ENCODE measurements at places on chromosomes 1 and 21.
A peak's percentile ranks its signal among the peaks of the same experiment; 100 is the strongest.

- H3K27ac ChIP-seq = no peak overlapping the region
- peak; percentile 25 for ATAC-seq
- H3K4me1 ChIP-seq = peaks cover 57% of the 10 kb centered on the region
Measured at GRCh38 chr1:92484472-92485380, 2.0 kb downstream of the GFI1 start.

DNA sequence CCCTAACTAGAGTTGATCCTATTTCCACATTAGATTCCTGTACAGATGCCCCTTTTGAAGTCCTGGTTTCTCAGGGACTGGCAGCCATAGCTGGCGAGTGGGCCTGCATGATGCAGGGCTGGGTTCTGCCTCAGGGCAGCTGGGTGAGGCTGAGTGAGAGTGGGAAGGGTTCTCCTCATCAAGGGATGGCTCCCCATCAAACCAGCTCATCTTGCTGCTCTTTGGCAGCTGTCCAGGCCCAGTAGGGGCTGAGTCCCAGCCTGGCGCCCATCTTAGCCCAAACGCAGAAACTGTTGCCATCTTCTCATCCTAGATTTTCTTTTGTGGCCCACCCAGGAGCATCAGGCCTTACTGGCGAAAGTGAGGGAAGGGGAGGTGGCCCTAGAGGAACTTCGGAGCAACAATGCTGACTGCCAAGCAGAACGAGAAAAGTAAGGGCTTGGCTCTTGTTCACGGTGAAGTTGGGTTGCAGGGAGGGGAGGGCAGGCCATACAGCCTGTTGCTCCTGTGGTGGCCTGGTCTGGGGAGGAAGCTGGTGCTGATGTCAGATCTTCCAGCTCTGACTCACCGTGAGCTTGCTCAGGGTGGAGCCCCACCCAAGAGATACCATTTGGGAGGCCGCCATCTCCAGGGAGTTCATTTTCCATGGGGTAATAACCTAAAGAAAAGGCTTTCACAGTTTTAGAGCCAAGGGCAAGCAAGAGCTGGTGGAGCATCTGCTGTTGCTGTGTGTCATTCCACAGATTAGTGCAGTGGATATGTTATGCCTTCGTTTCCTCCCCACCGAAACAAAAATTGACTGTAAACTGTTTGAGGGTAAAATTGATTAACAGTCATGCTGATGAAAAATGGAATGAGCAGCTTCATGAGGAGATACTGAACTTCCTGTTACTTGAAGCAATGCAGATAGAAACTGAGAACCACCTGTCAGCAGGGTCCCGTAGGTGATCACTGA lies 34.7 kb downstream of the TUFT1 start:
- peaks cover 93% of the 10 kb centered on the region for H3K36me3 ChIP-seq
- peak overlapping the region; percentile 4 for H3K27ac ChIP-seq
- no peak overlapping the region for H3K4me3 ChIP-seq

GRCh38 chr1:232388363-232388762 lies 241.6 kb downstream of the SIPA1L2 start:
- no peak overlapping the region for H3K4me3 ChIP-seq
- H3K27ac ChIP-seq = no peak overlapping the region
- H3K4me1 ChIP-seq = no peaks in the 10 kb centered on the region
- ATAC-seq = no peak
- H3K27me3 ChIP-seq = no peaks in the 10 kb centered on the region

- ATAC-seq = peak; percentile 39
- no peak overlapping the region for H3K27ac ChIP-seq
- no peaks in the 10 kb centered on the region for H3K4me1 ChIP-seq
- H3K27me3 ChIP-seq = peaks cover 74% of the 10 kb centered on the region
Measured at GRCh38 chr1:236395230-236395946, 1.3 kb downstream of the EDARADD start.

GRCh38 chr1:216032284-216032683 lies 391.0 kb downstream of the USH2A start:
- no peaks in the 10 kb centered on the region for H3K36me3 ChIP-seq
- H3K4me3 ChIP-seq = no peak overlapping the region
- no peaks in the 10 kb centered on the region for H3K27me3 ChIP-seq
- H3K4me1 ChIP-seq = no peaks in the 10 kb centered on the region
- no peak overlapping the region for H3K27ac ChIP-seq

DNA sequence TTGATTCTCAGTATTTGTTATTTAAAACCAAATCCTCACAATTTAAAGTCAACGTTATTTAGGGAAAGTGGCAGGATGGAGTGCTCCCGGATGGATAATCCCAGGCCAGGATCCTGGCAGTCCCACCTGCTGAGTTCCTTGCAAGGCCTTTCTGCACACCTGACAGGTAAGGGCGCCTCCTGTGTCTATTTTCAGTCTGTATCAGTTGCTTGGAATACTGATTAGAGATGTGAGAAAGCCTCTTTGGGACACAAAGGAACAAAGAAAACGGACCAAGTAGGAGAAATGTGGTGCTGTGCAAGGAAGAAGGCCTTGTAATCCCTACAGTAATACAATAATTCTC lies 12.2 kb downstream of the STYXL2 start:
- no peak overlapping the region for H3K4me3 ChIP-seq
- H3K27ac ChIP-seq = no peak overlapping the region
- no peaks in the 10 kb centered on the region for H3K4me1 ChIP-seq
- no peaks in the 10 kb centered on the region for H3K36me3 ChIP-seq
- H3K27me3 ChIP-seq = no peaks in the 10 kb centered on the region

GRCh38 chr1:239912471-239912870 lies 179.2 kb upstream of the FMN2 start:
- peak overlapping the region; percentile 63 for H3K27ac ChIP-seq
- H3K36me3 ChIP-seq = no peaks in the 10 kb centered on the region
- H3K4me1 ChIP-seq = peaks cover 8% of the 10 kb centered on the region
- peak; percentile 77 for ATAC-seq
- H3K27me3 ChIP-seq = no peaks in the 10 kb centered on the region

- H3K36me3 ChIP-seq = no peaks in the 10 kb centered on the region
- ATAC-seq = no peak
- H3K27me3 ChIP-seq = no peaks in the 10 kb centered on the region
- H3K4me3 ChIP-seq = no peak overlapping the region
Measured at GRCh38 chr1:79679916-79680315, 673.4 kb upstream of the ADGRL4 start.

DNA sequence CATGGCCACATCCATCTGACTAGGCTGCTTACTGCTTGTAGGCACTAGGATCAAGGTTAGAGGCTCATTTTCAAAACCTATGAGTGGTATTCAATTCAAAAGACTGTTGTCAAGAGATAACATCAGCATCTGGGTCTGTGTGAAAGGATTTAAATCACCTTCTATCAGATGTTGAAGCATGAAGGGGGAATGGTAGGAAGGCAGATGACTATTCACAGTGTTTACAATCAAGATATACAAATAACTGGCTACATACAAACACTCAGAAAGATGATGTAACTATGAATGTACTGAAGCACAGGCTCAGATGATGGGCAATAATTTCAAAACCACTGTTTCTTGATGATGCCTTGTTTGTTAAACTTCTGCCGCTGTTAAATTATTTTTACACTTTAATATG lies 249.2 kb downstream of the SLC45A1 start:
- no peak overlapping the region for H3K4me3 ChIP-seq
- H3K4me1 ChIP-seq = peaks cover 51% of the 10 kb centered on the region
- no peaks in the 10 kb centered on the region for H3K27me3 ChIP-seq
- no peaks in the 10 kb centered on the region for H3K36me3 ChIP-seq

- peaks cover 98% of the 10 kb centered on the region for H3K4me1 ChIP-seq
- peak overlapping the region; percentile 97 for H3K27ac ChIP-seq
- no peak overlapping the region for H3K4me3 ChIP-seq
Measured at GRCh38 chr1:17551755-17552234, 12.3 kb downstream of the ARHGEF10L start.

DNA sequence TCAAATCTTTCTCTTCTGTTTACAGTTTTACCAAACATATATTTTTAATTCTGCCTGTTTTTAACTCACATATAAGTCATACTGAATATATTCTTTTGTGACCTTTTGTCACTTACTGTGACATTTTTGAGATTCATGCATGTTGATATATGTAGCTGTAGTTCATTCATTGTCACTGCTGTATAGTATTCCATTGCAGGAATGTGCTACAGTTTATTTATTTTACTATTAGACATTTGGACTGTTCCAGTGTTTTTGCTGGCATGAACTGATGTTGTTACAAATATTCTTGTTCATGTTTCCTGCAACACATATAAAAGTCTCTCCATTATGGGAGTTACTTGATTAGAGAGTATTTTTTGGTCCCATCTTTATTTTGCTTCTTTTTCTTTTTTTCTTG lies 174.9 kb downstream of the DHRS3 start:
- H3K36me3 ChIP-seq = peaks cover 15% of the 10 kb centered on the region
- no peaks in the 10 kb centered on the region for H3K27me3 ChIP-seq
- H3K4me1 ChIP-seq = peaks cover 13% of the 10 kb centered on the region
- H3K4me3 ChIP-seq = no peak overlapping the region
- H3K27ac ChIP-seq = no peak overlapping the region
- no peak for ATAC-seq

DNA sequence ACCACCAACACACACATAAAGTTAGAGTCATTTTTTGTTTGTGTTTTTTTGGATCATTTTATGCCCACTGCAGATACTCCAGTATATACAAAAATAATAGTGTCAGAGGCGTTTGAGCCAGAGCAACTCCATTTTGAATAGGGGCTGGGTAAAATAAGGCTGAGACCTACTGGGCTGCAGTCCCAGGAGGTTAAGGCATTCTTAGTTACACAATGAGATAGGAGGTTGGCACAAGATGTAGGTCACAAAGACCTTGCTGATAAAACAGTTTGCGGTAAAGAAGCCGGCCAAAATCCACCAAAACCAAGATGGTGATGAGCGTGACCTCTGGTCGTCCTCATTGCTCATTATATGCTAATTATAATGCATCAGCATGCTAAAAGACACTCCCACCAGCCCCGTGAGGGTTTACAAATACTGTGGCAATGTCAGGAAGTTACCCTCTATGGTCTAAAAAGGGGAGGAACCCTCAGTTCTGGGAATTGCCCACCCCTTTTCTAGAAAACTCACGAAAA lies 40.6 kb downstream of the GJA5 start:
- no peak overlapping the region for H3K4me3 ChIP-seq
- no peaks in the 10 kb centered on the region for H3K36me3 ChIP-seq
- ATAC-seq = no peak
- H3K27ac ChIP-seq = no peak overlapping the region

DNA sequence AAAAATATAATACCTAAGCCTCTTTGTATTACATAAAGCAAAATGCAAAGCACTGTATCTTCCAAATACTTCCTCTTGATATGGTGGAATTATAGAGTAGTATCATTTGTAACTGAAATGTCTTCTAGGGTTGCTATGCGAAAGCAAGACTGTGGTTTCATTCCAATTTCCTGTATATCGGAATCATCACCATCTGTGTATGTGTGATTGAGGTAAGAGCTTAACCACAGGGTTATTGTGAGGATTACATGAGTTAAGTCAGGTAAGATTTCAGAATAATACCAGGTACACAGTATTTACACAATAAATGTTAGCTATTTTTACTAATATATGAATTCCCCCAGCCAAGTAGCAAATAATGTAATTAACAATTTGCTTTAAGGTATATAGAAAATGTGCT lies 24.7 kb downstream of the CD53 start:
- H3K4me1 ChIP-seq = no peaks in the 10 kb centered on the region
- no peaks in the 10 kb centered on the region for H3K36me3 ChIP-seq
- no peaks in the 10 kb centered on the region for H3K27me3 ChIP-seq
- ATAC-seq = no peak
- no peak overlapping the region for H3K27ac ChIP-seq

- no peak overlapping the region for H3K27ac ChIP-seq
- H3K4me3 ChIP-seq = no peak overlapping the region
- no peak for ATAC-seq
- no peaks in the 10 kb centered on the region for H3K27me3 ChIP-seq
Measured at GRCh38 chr1:119336848-119337247, 31.7 kb upstream of the HAO2 start.

GRCh38 chr1:107972391-107973180 lies 7.6 kb upstream of the VAV3 start:
- no peaks in the 10 kb centered on the region for H3K4me1 ChIP-seq
- H3K27me3 ChIP-seq = peaks cover 10% of the 10 kb centered on the region
- no peak for ATAC-seq
- no peak overlapping the region for H3K27ac ChIP-seq
- H3K36me3 ChIP-seq = no peaks in the 10 kb centered on the region

GRCh38 chr1:160818207-160818937 lies 22.4 kb downstream of the LY9 start:
- ATAC-seq = no peak
- no peak overlapping the region for H3K27ac ChIP-seq
- H3K36me3 ChIP-seq = no peaks in the 10 kb centered on the region

GRCh38 chr1:233109096-233109495 lies 158.7 kb downstream of the NTPCR start:
- no peaks in the 10 kb centered on the region for H3K36me3 ChIP-seq
- H3K27me3 ChIP-seq = no peaks in the 10 kb centered on the region
- H3K4me1 ChIP-seq = peaks cover 4% of the 10 kb centered on the region
- no peak for ATAC-seq
- no peak overlapping the region for H3K27ac ChIP-seq

- no peak for ATAC-seq
- no peaks in the 10 kb centered on the region for H3K4me1 ChIP-seq
- H3K27ac ChIP-seq = no peak overlapping the region
Measured at GRCh38 chr1:90318431-90318830, 323.5 kb downstream of the ZNF326 start.

- no peak for ATAC-seq
- no peaks in the 10 kb centered on the region for H3K36me3 ChIP-seq
- H3K4me1 ChIP-seq = no peaks in the 10 kb centered on the region
- no peak overlapping the region for H3K4me3 ChIP-seq
Measured at GRCh38 chr21:38949070-38949380, 143.3 kb downstream of the ETS2 start.

DNA sequence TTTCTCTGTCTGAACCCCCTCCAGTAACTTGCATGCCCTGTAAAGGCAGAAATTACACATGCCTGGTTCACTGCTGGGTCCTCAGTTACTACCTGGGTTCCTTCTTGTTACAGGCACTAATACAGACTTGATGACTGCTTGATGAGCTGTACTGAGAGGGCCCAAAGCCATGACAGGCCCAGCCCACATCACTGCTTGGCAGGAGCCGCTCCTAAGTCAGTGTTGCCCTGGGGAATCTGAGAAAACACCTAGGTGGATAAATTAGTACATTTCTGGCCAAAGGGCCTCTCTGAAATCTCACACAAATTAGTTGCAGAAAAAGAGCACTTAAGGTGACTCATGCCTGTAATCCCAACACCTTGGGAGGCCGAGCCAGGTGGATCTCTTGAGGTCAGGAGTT lies 37.8 kb upstream of the IRF2BP2 start:
- no peaks in the 10 kb centered on the region for H3K27me3 ChIP-seq
- no peak overlapping the region for H3K27ac ChIP-seq
- H3K4me3 ChIP-seq = no peak overlapping the region
- H3K4me1 ChIP-seq = no peaks in the 10 kb centered on the region
